ENCODE measurements at places on chromosomes 4 and X. TPM values are rescaled to one million over a fixed set of nuclear protein-coding genes. Genes with fewer than 3 reads are reported as not detected.
A peak's percentile ranks its signal among the peaks of the same experiment; 100 is the strongest.

DNA sequence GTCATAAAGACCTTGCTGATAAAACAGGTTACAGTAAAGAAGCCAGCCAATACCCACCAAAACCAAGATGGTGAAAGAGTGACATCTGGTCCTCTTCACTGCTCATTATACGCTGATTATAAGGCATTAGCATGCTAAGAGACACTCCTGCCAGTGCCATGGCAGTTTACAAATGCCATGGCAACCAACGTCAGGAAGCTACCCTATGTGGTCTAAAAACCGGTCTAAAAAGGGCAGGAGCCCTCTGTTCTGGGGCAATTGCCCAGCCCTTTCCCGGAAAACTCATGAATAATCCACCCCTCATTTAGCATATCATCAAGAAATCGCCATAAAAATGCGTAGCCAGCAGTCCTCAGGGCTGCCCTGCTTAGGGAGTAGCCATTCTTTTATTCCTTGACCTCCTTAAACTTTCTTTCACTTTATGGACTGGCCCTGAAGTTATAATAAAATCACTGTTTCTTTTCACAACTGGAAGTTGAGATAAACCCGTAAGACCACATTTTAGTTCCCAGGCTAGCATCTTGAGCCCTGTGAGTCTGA lies 260.5 kb upstream of the FAT1 start:
- no peak for DNase-seq

Gene PNMA6F
- total RNA-seq, result not detected

Gene MAGEA12
- 0.96 TPM for total RNA-seq

Gene IL3RA
- not detected for total RNA-seq

GRCh38 chr4:76488455-76488854 lies 53.4 kb downstream of the SHROOM3 start:
- no peak for DNase-seq

Gene APOOL
- 14.1 TPM for total RNA-seq

Gene HPGD
- 1.3 TPM for total RNA-seq

DNA sequence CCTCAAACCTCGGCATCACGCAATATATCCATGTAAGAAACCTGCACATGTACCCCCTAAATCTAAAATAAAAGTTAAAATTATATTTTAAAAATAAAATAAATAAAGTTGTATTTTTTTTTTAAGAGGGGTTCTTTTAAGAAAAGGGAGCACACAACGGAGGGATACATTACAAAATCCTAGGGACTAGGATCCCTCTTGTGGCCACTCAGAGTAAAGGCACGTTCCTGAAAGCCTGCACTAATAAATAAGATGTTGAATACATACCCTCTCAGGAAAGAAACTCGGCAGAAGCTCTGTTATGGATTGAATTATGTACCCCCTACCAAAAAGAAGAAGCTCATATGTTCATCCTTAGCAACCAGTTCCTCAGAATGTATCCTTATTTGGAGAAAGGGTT lies 50.9 kb upstream of the PRDX4 start:
- peak; percentile 45 for DNase-seq

DNA sequence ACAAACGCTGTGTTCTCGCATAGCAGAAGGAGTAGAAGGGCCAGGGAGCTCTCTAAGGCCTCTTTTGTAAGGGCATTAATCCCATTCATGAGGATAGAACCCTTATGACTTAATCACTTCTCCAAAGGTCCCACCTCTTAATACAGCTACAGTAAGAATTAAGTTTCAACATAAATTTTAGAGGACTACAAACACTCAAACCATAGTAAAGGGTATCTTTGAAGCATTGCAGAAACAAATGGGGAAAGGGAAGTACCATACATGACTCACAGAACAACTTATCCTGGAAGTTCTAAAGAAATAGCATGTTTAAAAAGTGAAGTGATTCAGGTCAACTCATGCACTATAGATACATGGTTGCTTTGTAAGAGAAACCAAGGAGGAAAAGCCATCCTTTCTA lies 680.8 kb downstream of the RPA4 start:
- no peak for DNase-seq

DNA sequence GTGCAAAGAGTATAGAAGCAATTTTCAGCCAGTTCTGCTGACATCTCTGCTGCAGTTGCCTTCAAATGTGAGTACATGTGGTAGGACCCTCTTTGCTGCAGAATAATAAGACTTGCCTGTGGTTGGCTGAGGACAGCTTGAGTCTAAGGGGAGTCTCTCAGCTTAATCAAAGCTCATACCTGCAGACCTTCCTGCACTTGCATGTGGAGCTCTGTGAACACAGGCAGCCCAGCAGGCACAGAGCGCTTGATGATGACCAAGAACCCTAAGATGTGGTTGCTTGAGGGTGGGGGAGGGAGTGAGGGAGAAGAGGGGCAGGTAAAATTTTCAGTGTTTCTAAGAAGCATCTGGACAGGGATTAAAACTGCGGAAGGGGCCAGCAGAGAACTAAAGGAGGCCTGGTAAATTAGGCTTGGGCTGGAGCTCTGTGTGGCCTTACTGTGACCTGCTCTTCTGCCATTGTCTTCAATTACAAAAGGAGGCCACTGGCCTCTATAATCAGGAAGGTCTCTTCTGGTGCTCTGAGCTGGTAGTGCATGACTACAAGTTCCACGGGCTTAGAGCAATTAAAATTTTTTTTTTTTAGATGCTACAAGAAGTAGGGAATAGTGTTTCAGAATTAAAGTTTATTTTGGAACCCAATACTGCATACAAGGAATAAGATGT lies 59.9 kb upstream of the CHRNA9 start:
- DNase-seq, result no peak

DNA sequence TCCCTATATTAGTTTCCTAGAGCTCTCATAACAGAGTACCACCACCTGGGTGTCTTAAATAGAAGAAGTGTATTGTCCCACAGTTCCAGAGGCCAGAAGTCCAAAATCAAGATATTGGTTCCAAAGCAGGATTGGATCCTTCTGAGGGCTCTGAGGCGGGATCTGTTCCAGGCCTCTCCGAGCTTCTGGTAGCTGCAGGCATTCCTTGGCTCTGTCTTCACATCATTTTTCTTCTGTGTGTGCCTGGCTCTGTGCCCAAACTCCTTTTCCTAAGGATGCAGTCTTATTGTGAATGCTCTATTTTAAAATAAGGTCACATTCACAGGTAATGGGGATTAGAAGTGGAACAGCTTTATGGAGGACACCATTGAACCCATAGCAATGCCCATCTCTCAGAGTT lies 253.7 kb upstream of the TAPT1 start:
- DNase-seq, result no peak

Gene F9
- not detected for total RNA-seq

Gene PCDH19
- not detected for total RNA-seq

- DNase-seq, result no peak
These were observed 8.7 kb upstream of the IL13RA1 start for GRCh38 chrX:118718737-118719136.

Gene PGAM4
- not detected for total RNA-seq

DNA sequence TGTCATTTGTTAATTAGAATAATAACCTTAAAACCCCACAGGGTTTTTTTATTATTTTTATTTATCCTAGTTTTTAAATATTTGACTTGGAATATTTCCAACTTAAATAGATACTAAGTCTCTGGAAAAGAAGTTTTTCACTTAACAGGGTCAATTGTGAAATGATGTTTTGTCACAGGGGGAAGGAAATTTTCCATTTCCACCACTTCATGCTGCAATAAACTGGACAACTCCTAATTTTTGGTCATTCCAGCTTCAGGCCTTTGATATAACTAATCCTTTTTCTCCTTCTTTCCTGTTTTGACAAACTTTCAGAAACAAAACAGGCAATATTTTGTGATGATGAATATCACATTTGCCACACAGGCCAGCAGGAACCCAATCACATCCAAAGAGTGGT lies 45.3 kb downstream of the UGT2B10 start:
- DNase-seq, result no peak

Gene BEND2
- 2.6 TPM for total RNA-seq

Gene MAPK10
- total RNA-seq, result not detected

Gene CA5B
- 5.7 TPM for total RNA-seq

GRCh38 chr4:124199755-124200154 lies 512.8 kb downstream of the ANKRD50 start:
- peak; percentile 66 for DNase-seq

Gene SPATA4
- total RNA-seq, result 0.19 TPM

- DNase-seq, result no peak
These were observed 10.7 kb upstream of the SPCS3 start for GRCh38 chr4:176309046-176309445.

- DNase-seq, result no peak
These were observed 70.9 kb downstream of the INTS12 start for GRCh38 chr4:105637408-105638176.

GRCh38 chr4:174401471-174402130 lies 117.9 kb downstream of the CEP44 start:
- DNase-seq, result peak; percentile 82

GRCh38 chr4:168699224-168699878 lies 202.5 kb downstream of the PALLD start:
- no peak for DNase-seq

DNA sequence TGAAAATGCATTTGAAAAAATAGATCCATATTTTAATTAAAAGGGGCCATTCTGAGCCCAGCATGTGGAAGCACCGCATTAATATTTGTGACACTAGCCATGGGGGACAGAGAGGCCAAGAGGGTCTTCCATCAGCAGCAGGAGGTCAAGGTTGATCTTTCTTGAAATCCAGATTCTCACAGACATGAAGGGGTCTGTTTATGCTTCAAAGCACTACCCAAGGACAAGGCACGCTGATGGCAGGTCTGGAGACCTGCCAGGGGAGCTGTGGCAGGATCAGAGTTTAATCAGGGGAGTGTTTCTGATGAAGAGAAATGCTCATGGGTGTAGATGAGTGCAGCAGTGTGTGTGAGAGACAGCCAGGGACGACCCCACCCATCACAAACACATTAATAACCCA lies 243.3 kb downstream of the LDB2 start:
- no peak for DNase-seq

Gene PLXNB3
- 14.3 TPM for total RNA-seq

Gene SLC39A8
- 24.1 TPM for total RNA-seq

Gene BBS12
- total RNA-seq, result 5.2 TPM

- no peak for DNase-seq
These were observed 13.8 kb upstream of the MAN2B2 start for GRCh38 chr4:6561173-6561516.

DNA sequence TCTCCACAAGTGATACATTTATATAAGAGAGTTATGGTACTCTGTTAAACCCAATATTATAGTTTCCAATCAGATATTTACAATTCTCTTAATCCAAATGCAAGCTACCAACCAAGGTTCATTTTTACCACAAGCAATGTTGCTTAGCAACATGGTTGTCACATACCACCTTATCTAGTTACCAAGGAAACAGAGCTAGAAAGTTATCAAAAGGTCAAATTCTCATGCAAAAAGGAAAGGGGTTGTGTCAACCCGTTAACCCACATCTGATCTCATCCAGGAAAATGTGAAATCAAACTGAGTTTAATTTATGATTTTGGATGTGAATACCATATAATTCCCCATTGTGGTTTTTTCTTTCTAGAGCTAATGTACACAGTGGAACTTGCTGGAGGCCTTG lies 274.1 kb upstream of the MAGEB2 start:
- peak; percentile 51 for DNase-seq

- no peak for DNase-seq
These were observed 14.5 kb downstream of the ARHGAP24 start for GRCh38 chr4:85489273-85489981.

Gene IL21
- not detected for total RNA-seq

- DNase-seq, result no peak
These were observed 6.5 kb downstream of the NEUROG2 start for GRCh38 chr4:112509243-112510141.

DNA sequence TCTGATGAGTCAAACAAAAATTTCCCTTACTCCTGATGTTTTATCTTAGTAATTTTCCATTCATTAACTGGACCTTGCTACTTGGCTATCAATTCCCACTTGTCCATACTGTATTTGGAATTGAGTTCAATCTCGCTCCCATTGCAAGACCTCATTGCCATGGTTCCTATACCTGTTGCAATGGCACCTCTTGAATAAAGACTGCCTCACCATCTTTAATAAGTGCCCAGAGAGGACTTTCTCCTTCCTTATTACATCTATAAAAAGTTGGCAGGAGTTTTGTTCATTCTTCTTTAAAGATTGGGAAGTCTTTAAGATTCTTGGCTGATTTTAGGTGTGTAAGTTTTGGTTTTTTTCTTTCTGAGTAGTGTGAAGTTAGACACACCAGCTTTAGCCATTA lies 397.4 kb downstream of the SPOCK3 start:
- DNase-seq, result no peak

GRCh38 chr4:153988492-153989363 lies 199.8 kb upstream of the SFRP2 start:
- no peak for DNase-seq

DNA sequence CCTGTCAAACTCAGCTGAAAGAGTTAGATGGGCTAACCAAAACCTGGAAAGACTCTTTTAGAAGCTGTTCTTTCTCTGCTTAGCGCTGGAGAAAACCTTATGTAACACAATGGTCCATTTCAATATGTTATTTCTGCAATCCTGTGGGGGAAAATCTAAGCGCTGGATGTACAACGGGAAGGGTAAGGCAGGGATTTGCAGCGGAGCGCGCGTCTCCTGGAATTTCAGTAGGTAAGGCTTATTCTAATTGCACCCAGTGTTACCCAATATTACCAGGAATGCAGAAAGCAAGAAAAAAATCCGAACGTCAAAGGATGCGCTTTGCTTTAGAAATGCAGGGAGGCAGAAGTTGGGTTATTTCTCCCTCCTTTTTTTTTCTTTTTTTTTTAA lies 2.0 kb downstream of the HS3ST1 start:
- DNase-seq, result no peak

DNA sequence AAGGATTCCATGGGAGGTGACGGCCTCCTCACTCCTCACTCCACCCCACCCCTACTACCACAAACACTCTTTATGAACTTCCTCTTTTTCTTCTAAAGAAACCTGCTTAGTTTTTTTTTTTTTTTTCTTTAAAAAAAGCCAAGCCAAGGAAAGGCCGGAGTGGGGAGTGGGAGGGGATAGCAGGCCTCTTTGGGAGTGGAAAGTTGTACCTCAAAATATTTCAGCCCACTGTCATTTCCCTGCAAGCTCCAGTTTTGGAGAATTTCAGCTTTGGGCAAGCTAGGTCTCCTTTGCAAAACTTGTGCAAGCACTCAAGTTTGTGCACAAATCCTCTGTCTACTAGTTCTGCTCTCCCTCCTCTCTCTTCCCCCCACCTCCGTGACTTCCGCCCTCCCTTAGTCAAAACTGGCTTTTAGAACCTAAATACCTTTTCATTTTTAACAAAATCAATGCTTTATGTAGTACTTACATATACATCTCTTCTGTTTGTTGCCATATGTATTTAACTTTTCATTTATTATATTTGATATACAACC lies 512 bp upstream of the ANTXR2 start:
- DNase-seq, result no peak

Gene UPF3B
- total RNA-seq, result 2.3 TPM

Gene ENAM
- not detected for total RNA-seq

Gene TMEM156
- 0.19 TPM for total RNA-seq

DNA sequence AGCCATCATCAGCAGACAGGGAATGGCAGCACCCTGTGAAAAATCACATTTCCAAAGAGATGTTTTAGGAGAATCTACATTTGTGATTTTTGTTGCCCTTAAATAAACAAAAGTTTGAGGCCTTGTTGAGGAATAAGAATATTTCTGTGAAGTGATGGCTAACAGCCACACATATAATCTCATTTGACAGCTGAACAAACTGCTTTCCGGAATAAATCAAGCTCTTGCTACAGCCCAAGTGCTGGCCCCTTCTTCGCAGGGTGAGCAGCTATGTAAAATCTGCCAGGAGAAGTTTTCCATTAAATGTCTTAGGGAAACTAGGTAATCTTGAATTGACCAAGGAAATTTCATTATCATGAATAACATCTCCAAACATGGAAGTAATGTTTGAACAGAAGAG lies 106.4 kb upstream of the GPM6B start:
- DNase-seq, result no peak

Gene DCAF4L1
- total RNA-seq, result not detected
